Gastroesophageal sphincter (tissue), 4 donors: ENCODE measurements at places on chromosomes 7 and 10.
A peak's percentile ranks its signal among the peaks of the same experiment; 100 is the strongest.

- H3K4me1 ChIP-seq = peaks cover 11% of the 10 kb centered on the region
- H3K27me3 ChIP-seq = no peaks in the 10 kb centered on the region
- no peak overlapping the region for H3K27ac ChIP-seq
- no peak for ATAC-seq
- peaks cover 4% of the 10 kb centered on the region for H3K36me3 ChIP-seq
Observed at GRCh38 chr10:112810711-112811151, 139.3 kb upstream of the TCF7L2 start.

GRCh38 chr7:35249537-35249907, 4.4 kb downstream of the TBX20 start:
- H3K27me3 ChIP-seq = peaks cover 99% of the 10 kb centered on the region
- no peak for ATAC-seq
- no peaks in the 10 kb centered on the region for H3K36me3 ChIP-seq
- H3K4me3 ChIP-seq = no peak overlapping the region
- no peak overlapping the region for H3K27ac ChIP-seq

DNA sequence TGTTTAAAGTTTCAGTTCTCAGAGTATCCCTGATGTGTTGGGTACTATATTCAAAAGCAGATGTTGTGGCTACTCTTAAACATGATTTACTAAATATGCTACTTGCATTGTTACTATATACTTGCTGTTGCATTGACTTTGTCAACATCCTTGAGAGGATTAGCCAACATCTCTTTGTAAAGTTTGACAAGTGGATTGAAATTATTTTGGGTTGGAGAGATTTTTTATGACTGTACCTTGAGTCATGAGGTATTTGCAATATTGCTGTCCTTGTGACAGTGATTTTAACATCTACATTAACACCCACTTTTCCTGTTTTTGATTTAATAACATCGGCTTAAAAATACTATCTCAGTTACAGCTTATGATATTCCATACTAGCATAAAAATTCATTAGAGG, 31.9 kb downstream of the MRC1 start:
- H3K27me3 ChIP-seq = no peaks in the 10 kb centered on the region
- peaks cover 14% of the 10 kb centered on the region for H3K4me1 ChIP-seq
- ATAC-seq = no peak

GRCh38 chr7:27410812-27411544, 168.4 kb downstream of the EVX1 start:
- H3K4me3 ChIP-seq = no peak overlapping the region
- no peaks in the 10 kb centered on the region for H3K36me3 ChIP-seq
- no peaks in the 10 kb centered on the region for H3K4me1 ChIP-seq
- peaks cover 10% of the 10 kb centered on the region for H3K27me3 ChIP-seq

- H3K4me3 ChIP-seq = no peak overlapping the region
- H3K4me1 ChIP-seq = peaks cover 15% of the 10 kb centered on the region
- peaks cover 36% of the 10 kb centered on the region for H3K36me3 ChIP-seq
- H3K27ac ChIP-seq = peak overlapping the region; percentile 88
Observed at GRCh38 chr10:73865459-73866442, 8.6 kb downstream of the CAMK2G start.

DNA sequence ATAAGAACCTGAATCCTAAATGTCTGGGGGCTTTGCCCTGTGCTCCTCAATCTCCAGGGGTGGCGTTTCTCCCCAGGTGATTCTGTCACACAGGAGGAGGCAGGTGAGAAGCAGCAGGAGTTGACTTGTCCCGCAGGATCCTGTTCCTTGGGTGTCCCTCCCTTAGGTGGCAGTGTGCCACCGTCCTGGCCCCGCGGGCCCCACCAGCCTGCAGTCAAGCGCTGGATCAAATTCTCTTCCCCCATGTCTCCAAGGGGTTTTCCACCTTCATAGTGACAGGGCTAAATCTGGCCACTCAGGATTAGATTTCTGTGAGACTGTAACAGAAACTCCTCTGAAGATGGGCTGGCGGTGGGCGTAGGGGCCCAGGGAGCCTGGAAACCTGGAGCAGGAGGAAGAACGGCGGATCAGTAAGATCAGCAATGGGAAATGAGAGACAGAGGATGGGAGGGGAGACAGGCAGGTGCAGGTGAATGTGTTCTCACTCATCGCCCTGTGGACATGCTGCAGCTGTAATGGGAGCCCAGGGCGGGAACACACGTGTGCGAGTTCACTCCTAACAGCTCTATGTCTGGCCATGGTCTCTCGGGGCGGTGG, 329.2 kb upstream of the COBL start:
- no peak for ATAC-seq
- no peaks in the 10 kb centered on the region for H3K27me3 ChIP-seq
- no peaks in the 10 kb centered on the region for H3K4me1 ChIP-seq
- no peak overlapping the region for H3K4me3 ChIP-seq

DNA sequence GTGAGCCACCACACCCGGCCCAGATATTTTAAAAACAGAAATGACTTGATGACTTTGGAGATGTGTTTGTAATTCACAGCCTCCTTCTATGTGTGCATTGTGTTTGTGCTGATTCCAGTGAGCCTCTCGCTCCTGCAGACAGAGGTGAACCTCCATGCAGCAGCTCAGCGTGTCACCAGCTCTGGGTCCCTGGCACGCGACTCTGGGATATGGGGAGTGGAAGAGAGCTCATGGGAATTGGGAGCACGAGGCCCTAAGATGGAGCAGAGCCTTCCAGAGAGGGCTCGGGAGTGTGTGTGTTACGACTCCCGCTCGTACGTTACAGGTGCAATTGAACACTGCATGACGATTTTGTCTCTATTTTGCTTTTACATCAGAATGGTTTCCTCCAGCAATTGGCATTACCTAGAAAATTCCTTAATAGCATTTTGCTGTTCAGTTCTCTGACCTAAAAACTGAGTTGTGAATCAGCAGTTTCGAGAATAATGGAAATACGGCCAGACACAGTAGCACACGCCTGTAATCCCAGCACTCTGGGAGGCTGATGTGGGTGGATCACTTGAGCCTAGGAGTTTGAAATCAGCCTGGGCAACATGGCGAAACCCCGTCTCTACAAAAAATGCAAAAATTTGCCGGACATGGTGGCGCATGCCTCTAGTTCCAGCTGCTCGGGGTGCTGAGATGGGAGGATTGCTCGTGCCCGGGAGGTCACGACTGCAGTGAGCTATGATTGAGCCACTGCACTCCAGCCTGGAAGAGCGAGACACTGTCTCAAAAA, 204.6 kb downstream of the CUX1 start:
- H3K27me3 ChIP-seq = no peaks in the 10 kb centered on the region
- no peak for ATAC-seq
- H3K36me3 ChIP-seq = no peaks in the 10 kb centered on the region
- no peaks in the 10 kb centered on the region for H3K4me1 ChIP-seq

- no peaks in the 10 kb centered on the region for H3K36me3 ChIP-seq
- no peak for ATAC-seq
- no peak overlapping the region for H3K27ac ChIP-seq
- H3K4me1 ChIP-seq = no peaks in the 10 kb centered on the region
- H3K4me3 ChIP-seq = no peak overlapping the region
Observed at GRCh38 chr7:17063045-17063383, 181.2 kb upstream of the AGR3 start.

DNA sequence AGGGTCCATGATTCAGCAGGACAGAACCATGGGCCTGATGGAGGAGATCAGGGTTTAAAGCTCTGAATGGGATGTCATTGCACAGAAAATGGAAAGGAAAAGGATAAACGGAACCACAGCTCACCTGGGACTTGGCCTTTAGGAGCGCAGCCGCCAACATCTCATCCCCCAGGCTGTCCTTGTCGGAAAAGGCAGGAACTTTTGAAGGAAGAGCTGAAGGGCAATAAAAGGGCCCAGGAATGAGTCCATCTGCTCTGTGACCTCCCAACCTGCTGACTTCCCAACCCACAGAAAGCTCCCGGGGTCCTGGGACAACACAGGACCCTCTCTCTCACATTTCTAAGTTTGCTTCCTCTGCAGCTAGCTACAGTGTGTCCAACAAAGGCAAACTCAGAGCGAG, 6.1 kb downstream of the ZNF3 start:
- no peaks in the 10 kb centered on the region for H3K4me1 ChIP-seq
- no peak overlapping the region for H3K27ac ChIP-seq
- H3K36me3 ChIP-seq = peaks cover 15% of the 10 kb centered on the region

DNA sequence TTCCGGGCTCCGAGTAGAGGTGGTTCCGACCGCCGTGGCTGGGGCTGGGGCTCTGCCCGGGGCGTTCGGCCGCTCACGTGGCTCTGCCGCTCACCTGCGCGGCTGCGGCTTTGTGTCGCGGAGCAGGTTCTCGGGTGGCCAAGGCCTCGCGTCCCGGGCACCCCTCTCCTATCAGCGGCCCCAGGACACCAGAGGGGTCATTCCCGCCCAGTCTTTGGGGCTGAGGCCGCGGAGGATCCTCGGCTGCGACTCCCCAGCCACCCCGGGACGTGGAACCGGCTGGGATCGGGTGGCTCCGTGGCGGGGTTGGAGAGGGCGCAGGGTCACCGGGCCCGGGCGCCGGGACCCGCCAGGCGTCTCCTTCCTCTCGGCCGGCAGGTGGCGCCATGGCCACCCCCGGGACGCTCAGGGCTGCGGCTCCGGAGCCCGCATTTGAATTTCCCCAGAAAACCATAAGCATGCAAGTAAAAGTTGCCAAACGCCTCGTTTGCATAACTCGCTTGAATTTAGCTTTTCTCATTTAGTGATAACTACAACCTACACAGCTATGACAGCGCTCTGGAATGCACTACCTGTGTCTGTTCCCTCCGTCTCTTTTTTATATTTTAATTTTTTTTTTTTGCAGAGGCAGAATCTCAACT, 1.2 kb downstream of the COL26A1 start:
- no peaks in the 10 kb centered on the region for H3K4me1 ChIP-seq
- peak overlapping the region; percentile 54 for H3K4me3 ChIP-seq

DNA sequence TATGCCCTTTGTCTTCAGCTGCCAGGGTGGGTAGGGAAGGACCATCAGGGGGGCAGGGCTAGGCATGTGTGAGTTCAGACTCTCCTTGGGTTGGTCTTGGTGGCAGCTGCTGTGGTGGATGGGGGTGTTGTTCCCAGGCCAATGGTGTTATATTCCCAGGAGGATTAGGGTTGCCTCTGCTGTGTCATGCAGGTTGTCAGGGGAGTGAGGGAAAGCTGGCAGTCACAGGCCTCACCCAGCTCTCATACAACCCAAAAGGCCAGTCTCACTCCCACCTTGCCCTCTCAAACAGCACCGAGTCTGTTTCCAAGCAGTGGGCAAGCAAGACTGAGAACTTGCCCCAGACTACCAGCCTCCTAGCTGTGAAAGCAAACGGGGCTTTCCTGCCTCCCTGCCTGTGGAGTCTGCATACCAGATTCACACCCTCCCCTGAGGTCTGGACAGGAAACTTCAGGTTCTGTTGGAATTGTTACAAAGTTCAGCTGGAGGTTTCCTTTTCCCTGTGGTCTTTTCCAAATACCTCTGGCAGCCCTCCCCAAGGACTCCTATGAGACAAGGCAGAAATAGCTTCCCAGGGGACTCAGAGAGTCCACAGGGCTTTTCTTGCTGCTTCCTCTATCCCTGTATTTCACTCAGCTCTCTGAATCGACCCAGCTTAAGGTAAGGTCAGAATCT, 1.4 kb downstream of the HYAL4 start:
- H3K27ac ChIP-seq = no peak overlapping the region
- no peaks in the 10 kb centered on the region for H3K4me1 ChIP-seq

DNA sequence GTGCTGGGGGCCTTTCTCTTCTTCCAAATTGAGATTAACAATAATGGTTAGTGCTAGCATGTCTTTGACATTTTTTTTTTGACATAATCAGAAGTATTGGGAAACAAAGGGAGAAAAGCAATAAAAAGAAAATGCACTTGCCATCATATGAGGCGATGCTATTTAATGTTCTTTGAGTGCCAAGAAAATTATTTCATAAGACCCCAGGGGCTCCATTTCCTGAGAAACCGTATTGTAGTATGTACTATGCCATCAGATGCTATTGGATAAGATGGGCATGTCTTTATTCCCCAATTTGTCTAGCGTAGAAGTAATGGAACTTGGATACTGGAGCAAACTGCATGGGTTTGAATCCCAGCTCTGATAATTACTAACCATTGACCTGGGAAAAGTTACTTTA, 408.9 kb downstream of the ADRA2A start:
- no peaks in the 10 kb centered on the region for H3K36me3 ChIP-seq
- H3K27ac ChIP-seq = no peak overlapping the region
- no peaks in the 10 kb centered on the region for H3K4me1 ChIP-seq
- H3K4me3 ChIP-seq = no peak overlapping the region

DNA sequence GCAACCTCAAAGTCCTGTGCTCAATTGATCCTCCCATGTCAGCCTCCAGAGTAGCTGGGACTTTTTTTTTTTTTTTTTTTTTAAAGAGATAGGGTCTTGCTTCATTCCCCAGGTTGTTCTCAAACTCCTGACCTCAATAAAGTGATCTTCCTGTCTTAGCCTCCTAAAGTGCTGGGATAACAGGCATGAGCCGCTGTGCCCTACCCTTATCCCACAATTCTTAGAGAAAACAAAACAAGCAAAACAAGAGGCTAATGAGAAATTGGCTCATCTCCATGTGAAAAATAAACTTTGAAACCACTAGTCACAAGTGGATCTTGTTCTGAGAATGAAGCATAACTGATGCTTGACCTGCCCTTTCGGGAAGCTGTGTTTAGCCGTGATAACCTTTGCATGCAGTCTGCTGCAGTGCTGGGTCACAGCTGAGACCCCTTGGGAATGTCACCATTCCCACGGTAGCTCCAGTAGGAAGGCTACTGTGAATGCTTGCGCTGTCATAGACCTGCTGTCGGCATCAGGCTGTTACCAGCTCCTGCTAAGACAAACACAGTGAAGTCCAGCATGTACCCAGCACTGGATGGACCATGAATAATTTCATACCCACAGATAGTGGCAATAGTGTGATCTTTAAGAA, 290.7 kb upstream of the KIAA1217 start:
- H3K27me3 ChIP-seq = peaks cover 4% of the 10 kb centered on the region
- peak; percentile 52 for ATAC-seq
- H3K36me3 ChIP-seq = no peaks in the 10 kb centered on the region
- no peaks in the 10 kb centered on the region for H3K4me1 ChIP-seq
- H3K27ac ChIP-seq = no peak overlapping the region

GRCh38 chr10:18097524-18097923, 42.7 kb upstream of the CACNB2 start:
- no peak overlapping the region for H3K27ac ChIP-seq
- no peaks in the 10 kb centered on the region for H3K4me1 ChIP-seq
- no peak for ATAC-seq
- no peaks in the 10 kb centered on the region for H3K36me3 ChIP-seq
- no peak overlapping the region for H3K4me3 ChIP-seq
- H3K27me3 ChIP-seq = no peaks in the 10 kb centered on the region

GRCh38 chr10:84607523-84607922, 279.1 kb downstream of the CCSER2 start:
- H3K36me3 ChIP-seq = no peaks in the 10 kb centered on the region
- peaks cover 28% of the 10 kb centered on the region for H3K27me3 ChIP-seq
- H3K4me3 ChIP-seq = no peak overlapping the region
- no peak overlapping the region for H3K27ac ChIP-seq
- no peaks in the 10 kb centered on the region for H3K4me1 ChIP-seq
- ATAC-seq = no peak
